CD4-positive, alpha-beta T cell treated with Interleukin-1 beta for 1 hour (primary cell): ENCODE measurements at places on chromosomes 5 and 9.

- no peak for DNase-seq
Observed at GRCh38 chr5:77449277-77449676, 42.8 kb downstream of the WDR41 start.

DNA sequence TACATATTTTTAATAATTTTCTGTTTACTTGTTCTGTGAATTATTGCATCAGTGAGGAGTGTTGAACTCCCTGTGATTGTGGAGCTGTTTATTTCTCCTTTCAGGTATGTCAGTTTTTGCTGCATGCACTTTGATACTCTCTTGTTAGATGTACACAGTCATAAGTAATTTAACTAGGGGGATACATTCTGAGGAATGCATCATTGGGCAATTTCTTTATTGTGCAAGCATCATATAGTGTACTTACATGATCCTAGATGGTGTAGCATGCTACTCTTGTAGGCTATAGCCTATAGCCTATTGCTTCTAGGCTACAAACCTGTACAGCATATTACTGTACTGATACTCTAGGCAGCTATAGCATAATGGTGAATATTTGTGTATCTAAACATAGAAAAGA is 9.5 kb downstream of the DENND4C start:
- DNase-seq: no peak

- DNase-seq: no peak
Observed at GRCh38 chr5:64869419-64869818, 100.7 kb downstream of the CWC27 start.

GRCh38 chr9:93197670-93198069 is 13.7 kb downstream of the WNK2 start:
- DNase-seq: no peak

DNA sequence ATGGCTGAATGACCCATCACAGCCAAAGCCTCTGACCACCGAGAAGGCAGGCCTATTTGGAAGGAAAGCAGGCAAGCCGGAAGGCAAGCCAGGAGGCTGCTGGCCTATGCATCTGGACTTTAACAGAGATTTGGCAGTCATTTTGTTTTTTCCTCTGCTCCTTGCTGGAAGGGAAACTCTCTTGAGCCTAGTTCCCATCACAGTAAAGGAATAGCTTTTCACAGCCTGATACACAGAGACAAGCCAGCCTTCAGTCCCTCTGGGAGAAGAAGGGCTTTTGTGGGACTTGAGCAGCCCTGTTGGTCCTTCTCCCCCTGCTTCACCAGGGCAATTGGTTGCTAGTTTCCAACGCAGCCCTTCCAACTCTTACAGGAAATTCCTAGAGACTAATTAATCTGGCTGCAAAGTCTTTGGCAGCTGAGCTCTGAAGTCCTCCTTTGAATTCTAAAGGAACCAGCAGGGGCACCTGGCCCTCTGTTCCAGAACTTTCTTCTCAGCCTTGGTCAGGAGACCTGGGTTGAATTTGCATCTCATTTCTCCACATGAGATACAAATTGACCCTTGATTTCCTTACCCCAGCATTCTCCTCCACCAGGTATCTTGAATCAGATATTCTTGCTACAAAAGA is 157.3 kb upstream of the EPB41L4A start:
- DNase-seq: no peak

DNA sequence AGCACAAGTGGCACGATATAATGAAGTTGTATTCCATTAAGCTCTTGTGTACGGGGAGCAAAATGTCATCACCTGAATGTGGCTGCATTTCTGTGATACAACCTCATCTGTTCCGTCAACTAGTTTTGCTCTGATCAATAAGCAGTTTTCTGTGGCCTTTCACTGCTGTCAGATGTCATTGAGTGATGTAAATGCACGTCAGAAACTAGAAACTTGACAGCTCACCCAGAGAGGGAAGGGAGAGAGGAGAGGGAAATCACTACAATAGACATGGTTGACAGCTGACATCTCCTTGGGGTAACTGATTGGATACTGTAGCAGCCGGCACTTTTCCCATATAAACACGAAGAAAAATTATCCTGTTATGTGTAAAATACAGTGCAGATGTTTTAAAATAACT is 62.7 kb downstream of the SNX24 start:
- no peak for DNase-seq

DNA sequence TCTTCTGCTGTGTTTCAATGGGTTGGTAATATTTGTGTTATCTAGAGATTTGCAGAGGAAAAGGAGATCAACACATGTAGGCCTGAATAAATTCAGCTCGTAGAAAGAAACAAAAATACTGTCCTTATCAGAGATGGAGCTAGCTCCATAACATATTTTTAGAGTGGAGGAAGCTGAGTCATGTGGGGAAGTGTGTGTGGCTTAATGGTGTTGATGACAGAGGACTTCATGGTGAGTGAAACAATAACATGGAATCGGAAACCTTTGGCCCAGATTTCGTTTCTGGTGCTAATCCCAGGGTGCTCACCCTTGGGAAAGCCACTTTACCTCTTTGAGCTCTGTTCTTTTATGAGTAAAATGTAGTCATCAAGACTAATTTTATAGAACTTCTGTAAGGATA is 825.0 kb downstream of the TLR4 start:
- no peak for DNase-seq

GRCh38 chr5:63963080-63963735 is 963 bp upstream of the HTR1A start:
- DNase-seq: no peak

DNA sequence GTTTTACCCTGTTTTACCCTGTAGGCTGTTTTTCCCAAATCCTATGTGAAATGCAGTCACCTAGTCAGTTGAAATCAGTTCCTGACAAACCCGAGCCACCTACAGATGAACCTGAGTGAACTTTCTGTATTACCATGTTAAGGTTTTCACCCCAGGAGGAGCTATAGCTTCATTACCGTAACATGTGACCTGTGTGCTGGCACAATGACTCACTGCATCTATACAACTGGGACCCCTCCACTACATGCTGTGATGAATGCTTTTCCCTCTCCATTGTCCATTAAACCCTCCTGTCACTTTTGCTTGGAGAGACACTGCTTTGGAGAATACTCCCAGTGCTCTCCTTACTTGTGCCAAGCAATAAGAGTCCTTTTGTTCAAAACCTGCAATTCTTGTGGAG is 1974.8 kb downstream of the EFNA5 start:
- no peak for DNase-seq

DNA sequence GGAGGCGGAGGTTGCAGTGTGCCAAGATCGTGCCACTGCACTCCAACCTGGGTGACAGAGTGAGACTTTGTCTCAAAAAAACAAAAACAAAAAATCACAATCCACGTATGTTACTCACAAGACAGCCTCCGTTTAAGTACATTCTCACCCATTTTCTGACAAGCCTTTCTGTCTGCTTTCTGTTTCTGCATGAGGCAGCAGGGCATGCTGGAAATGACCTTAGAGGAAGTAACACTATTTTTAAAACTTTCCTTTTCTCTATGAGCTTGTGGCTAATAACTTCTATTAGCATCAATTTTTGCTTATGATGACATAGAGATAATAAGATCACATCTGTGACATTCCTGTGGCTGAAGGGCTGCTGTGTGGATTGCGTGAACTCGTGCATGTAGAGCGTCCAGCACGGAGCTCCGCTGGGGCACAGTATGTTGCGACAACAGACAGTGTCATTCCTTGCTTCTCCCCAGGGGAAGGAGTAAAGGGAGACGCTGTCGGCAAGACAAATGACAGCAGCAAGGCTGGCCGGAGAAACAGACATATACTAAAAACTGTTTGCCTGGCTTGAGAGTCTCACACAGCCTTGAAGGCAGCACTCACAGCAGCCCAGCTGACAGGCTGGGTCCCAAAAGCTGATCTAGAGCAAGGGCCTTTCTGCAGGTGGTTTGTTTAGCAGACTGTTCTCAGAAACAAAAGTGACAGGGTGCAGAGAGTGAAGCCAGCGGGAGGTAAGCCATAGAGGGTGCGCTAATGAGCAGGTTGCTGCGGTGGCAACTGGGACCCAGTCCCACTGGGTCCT is 1.6 kb downstream of the BTNL3 start:
- no peak for DNase-seq

- DNase-seq: no peak
Observed at GRCh38 chr9:135476561-135477355, 2.8 kb upstream of the PPP1R26 start.

DNA sequence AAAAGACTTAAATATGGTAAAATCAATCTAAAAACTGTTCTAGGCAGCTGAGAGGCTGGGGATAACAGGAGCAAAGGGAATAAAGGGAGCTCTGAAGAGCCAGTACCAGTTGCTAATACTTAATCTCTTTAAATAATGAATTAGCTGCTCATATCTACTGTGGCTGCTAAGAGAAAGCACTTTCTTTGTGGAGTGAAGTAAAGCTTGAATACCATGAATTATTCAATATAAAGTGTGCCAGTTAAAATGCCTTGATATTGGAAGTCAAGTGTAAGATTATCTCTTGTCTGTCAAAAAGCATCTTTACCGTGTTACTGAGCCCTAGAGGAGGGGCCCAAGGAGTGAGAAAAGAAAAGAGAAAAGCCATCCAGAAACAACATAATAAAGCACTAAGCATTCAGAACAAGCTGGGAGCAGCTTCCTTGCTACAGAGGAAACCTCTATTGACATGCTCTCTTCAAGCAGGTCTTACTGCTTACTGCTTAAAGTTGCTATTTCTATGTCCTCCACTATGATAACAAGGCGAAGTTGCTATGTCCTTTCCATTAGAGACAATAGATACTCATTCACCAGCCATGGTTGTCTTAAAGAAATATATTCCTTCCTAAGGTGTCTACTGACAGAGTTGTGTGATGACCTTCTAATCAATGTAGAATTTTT is 297.4 kb downstream of the CETN3 start:
- DNase-seq: no peak

DNA sequence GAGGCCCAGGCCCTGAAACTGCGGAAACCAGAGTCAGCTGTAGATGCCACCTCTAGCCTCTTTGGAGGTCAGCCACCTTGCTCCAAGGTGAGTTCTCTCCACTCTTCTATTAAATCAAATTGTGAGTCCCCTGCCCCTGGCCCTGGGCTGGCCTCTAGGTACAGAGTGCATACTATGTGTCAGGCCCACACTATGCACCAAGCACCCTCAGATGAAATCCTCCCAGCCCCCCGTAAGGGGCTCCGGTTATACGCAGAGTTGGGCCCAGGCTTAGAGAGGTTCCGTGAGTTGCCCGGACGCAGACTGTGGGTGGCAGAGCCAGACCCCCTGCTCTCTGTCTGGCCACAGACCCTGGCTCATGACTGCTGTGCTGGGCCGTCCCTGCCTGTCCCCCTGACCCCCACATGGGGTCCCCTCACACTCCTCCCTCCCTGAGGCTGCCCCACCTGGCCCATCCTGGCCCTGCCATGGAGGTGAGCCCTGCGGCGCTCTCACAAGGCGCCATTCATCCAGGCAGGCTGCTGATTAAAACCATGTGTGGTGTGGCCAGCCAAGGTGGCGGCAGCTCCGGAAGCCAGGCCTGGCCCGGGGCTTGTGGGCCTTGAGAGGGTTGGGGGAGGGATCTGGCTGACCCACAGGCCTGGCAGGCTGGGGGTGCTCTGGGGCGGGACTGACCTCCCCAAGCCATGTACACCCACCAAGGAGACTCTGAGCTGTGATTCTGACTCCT is 65.5 kb upstream of the SYNPO start:
- no peak for DNase-seq
